ENCODE measurements at places on chromosomes 6 and 20.
A peak's percentile ranks its signal among the peaks of the same experiment; 100 is the strongest.

GRCh38 chr6:56677559-56677958, 34.9 kb upstream of the DST start:
- DNase-seq = no peak

DNA sequence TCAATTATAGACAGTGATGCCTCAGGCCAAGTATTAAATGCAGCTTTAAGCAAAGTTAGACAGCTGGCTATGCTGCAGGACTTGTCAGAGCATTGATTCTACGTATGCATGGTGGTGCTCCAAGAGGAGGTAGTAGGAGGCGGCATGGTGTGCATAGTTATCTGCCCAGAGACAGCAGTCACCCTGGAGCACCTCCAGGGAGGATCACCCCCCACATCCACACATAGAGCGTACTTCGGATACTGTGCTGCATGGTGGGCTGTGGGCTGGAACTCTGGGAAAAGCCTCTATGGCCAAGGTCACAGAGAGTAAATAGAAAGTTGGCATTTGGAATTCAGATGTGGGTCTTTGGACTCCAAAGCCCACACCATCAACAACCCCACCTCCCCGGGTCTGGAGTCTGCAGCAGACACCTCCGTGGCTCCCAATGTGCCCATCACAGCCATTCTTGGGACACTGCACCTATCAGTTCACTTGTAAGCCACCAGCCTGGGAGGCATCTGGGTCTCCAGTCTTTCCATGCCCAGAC, 64.5 kb upstream of the STX16 start:
- DNase-seq = no peak

DNA sequence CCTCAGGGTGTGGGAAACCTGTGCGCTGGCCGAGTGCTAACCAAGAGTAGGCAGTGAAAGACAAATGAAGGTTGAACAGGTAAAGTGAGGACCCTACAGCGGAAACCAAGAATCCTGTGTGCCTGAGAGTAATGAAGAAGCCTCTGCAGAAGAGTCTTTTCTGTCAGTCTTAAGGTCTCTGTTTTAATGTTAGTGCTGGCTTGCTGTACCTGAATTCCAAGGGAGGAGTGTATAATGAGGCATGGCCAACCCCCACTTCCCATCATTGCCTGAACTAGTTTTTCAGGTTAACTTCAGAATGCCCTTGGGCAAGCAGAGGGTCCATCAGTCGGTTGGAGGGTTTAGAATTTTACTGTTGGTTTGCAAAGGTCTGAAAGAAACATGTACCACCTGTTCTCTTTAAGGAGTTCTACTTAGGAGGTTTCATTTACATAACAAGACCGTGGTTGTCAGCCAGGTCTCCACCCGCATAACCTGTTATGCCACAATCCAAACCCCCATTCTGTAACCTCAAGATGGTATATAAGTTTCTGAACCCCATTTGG, 589 bp upstream of the PDCD2 start:
- peak; percentile 51 for DNase-seq

GRCh38 chr20:2451422-2451821, 19.2 kb downstream of the SNRPB start:
- DNase-seq = no peak

DNA sequence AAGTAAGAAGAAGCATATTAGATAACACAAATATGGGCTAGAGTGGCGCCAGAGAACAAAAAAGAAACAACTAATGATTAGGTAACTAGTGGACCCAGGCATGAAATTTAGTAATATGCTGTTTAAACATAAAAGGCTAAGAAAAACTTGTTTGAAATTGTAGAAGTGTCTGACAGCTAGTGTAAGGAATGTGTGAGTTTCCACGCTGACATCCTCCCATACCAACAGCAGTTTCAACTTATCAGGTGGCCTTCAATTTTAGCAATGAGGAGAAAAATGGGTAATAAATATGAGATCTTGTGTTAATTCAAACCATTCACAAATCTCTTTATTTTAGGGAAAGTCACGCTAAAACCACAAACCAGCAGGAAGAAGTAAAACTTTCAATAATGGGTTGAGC, 440.2 kb upstream of the FLRT3 start:
- DNase-seq = no peak

DNA sequence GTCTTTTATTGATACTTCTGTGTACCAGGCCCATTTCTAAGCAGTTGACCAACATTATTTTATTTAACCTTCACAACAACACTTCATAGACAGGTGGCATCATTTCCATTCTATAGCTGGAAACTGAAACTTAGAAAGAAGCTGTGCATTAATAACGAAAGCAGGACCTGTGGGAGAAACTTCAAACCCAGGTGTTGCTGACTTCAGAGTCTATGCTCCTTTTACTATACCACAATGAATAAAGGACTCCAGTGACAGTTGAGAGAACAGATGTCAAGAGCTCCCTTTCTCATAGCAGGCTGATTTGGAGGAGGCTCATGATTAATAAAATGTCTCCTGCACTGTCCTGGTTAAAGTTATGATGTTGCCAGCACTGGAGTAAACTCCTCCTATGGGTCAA, 56.6 kb upstream of the POU3F2 start:
- DNase-seq = no peak

DNA sequence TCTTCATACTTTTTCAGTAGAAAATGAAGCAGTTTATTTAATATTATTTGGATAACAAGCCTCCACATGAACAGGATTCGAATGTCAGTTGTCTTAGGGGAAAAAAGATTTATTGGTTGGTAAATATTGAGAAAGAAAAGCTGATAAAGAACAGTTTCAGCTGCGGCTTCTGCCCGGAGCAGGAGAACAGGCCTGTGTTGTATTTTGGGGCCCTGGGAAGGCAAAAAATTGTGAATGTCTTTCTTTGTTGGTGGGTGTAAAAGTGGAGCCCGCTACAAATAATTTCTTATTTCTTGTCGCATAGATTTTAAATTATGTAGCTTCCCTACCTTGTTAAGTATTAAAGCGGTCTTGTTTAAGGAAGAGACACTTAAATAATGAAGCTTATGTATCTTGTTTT, 90.5 kb upstream of the PAX1 start:
- no peak for DNase-seq

DNA sequence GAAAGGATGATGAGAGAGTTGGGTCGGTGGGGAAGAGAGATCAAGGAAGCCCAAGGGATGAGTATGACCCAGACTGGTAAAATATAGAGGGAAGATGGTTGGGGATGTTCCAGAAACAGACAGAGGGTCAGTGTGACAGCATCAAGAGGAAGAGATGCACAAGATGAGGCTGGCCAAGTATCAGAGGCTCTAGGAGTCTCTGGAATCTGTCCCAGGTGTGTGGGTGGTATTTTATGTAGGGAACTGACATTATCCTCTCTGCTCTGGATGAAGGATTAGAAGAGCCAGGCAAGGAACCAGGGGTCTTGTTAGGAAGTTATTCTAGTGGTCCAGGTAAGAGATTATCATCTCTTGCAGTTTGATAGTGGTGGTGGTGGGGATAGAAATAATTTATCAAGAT, 3.6 kb downstream of the PAK5 start:
- no peak for DNase-seq

- no peak for DNase-seq
These were observed 130.0 kb downstream of the DLL1 start for GRCh38 chr6:170160628-170161611.

DNA sequence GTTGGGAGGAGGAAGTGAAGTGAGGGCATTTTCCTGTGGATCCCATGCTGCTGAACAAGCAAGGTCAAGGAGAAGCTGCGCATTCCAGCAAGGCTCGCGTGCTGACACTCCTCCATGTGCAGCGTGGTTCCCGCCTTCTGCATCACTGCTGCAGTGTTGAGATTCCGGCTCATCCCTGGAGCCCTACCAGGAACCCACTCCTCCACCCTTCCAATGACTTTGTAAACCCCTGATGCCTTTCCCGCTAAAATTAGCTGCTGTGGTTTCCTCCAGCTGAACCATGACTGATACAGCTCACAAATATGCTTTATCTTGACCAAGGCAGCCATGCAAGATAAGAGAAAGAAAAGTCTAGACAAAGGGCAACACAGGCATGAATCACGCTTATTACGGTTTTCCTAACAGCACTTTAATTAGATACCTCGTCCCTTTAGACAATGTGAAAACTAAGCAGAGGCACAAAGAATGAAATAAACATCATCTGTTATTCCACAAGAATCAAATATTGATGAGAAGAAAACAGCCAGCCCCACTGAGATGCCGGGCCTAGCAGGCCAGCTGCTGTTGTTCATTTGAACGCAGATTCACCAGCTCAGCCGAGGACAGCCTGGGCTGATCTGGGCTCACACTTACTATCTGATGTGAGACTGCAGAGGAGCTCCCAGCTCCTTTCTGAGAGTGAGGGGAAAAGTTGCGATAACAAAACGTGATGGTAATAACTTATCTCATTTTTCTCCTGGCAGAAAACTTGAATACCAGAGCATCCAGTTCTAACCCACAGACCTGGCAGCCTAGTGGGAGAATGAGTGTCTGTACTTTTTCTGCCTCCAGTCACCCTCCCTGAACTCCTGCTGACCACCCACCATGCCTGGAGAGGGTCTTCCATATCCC, 14.2 kb upstream of the BNIP5 start:
- DNase-seq = no peak

GRCh38 chr6:167030222-167031072, 31.2 kb downstream of the CEP43 start:
- DNase-seq = no peak

DNA sequence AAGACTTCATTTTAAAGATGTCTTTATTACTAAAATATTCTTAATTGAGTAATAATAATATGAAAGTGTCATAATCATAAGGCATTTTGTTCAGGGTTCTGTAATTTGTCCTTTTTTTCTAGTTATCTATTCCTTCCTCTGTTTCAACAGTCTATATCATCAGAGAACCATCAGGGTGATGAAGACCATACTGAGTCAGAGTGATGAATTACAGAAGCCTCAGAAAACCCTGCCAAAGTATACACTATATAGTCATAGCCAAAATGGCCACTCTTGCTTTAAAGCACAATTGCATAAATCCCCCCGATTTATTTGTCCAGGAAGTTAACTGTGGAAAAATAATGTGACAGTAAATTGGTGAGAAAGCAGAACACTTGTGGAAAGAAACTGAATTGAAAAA, 735.0 kb downstream of the EPHA7 start:
- DNase-seq = no peak

GRCh38 chr6:34570066-34570833, 14.1 kb upstream of the SPDEF start:
- DNase-seq = no peak

GRCh38 chr6:54993948-54994347, 147.4 kb downstream of the FAM83B start:
- no peak for DNase-seq

DNA sequence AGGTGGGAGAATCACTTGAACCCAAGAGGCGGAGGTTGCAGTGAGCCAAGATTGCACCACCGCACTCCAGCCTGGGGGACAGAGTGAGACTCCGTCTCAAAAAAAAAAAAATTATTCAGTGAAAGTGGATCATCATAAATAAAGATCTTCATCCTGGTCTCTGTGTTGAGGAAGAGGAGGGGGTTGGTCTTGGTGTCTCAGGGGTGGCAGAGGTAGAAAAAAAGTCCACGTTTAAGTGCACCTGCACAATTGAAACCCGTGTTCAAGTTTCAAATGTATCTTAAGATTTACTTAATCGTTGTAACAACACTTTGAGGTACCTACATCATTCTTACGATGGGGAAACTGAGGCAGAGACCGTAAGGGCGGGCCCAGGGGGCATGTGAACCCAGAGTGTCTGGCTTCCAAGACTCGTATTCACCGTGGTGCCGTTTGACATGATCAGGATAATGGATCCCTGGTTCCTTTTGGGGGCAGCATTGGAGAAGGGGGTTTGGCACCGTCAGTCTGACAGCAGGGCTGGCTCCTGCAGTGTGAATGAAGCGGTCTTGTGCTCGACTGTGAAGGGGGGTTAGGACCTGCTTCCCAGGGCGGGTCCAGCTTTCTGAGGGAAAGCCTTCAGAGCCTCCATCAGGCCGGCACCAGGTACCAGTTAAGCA, 32.9 kb upstream of the ID1 start:
- DNase-seq = no peak

- no peak for DNase-seq
These were observed 8.6 kb upstream of the ZSCAN16 start for GRCh38 chr6:28115799-28116198.

GRCh38 chr6:47335466-47335865, 25.8 kb upstream of the TNFRSF21 start:
- no peak for DNase-seq

- DNase-seq = no peak
These were observed 66.4 kb downstream of the LY86 start for GRCh38 chr6:6654599-6655575.

- no peak for DNase-seq
These were observed 19.7 kb downstream of the LRP11 start for GRCh38 chr6:149844480-149844879.

- DNase-seq = no peak
These were observed 1.0 kb downstream of the NR2E1 start for GRCh38 chr6:108166664-108167448.

Measured in stimulated activated effector memory CD8-positive, alpha-beta T cell treated with anti-CD3 and anti-CD28 coated beads, Interleukin-12 subunit alpha, Interleukin-12 subunit beta, amount 100 ng/mL, for 72 hours (primary cell).